ENCODE measurements at places on chromosomes 13 and 19. TPM values are rescaled to one million over a fixed set of nuclear protein-coding genes. Genes with fewer than 3 reads are reported as not detected.

Gene ATP4A
- not detected for total RNA-seq

Gene CEBPA
- not detected for total RNA-seq

Gene KLK3
- total RNA-seq = not detected

Gene CTXN1
- total RNA-seq = 2.0 TPM

Measured in aortic smooth muscle cell (primary cell).